Gastrocnemius medialis (tissue), 4 donors: ENCODE measurements at places on chromosomes 2 and 18. TPM values are rescaled to one million over a fixed set of nuclear protein-coding genes. Genes with fewer than 3 reads are reported as not detected.

GRCh38 chr2:149223472-149224095 is 106.8 kb upstream of the LYPD6 start:
- DNase-seq = no peak

GRCh38 chr18:65547046-65547445 is 203.8 kb upstream of the CDH7 start:
- DNase-seq = no peak

DNA sequence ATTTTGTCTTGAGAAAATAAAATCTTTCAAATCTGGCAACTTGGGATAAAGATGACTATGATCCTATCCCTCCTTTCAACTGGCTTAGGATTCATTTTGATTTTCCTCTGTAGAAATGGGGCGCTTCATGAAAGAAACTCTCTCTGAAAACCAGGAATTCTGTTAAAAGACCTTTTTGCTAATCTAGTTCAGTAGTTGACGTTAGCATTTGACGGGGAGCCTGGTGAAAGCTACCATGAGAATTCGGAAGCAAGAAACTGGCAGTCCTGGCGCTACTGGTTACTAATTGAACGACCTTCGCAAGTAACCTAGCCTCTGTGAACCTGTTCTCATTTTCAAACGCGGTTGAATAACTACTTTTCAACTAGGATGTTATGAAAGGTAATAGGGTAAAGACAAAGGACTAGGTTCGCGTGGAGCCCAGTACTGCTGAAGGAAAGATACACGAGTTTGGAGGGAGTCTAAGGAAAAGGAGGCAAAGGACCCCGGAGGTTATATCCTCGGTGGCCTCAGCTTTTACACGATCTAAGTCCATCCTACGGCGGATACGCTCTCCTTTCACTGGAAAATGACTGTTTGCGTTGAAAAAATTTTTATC is 604 bp upstream of the STK11IP start:
- no peak for DNase-seq

DNA sequence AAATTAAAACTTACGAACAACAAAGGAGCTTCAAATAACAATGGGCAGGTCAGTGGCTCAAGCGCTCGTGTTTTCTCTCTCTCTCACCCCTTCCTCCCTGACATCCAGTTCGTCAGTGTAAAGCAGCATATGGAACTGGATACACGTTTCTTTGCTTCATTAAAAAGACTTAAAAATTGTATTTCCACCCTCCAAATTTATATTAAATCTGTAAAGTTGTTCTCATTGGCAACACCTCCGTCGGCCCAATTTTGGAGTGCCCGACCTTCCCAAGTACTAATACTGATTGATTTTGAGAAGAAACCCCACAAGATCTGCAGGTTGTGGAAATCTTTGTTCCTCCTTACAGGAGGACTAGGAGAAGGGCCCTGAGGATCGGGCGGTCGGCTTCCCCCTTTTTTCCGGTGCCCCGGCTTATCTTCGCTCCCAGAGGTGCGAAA is 2.2 kb downstream of the TBR1 start:
- DNase-seq = no peak

DNA sequence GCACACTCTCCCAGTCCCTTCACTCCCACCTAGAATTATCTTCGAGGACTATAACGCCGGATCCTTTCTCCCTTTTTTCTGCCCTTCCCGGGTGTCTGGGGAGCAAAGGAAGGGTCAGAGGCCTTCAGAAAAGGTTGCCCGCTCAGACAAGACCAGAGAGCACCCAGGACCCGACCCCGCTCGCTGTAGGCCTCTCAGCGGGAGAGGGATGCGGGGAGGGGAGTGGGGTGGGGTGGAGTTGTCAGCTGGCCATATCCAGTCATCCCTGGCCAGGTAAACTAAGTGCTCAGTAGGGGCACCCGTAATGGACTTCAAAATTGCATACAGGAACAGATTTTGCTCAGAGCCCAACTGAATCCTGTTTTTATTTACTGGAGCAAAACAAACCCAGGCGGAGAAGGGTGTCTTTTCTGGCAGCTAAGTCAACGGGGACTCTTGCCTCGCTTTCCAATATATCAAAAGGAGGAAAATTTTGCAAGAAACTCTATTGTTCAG is 65.0 kb downstream of the NOL4 start:
- DNase-seq = no peak

DNA sequence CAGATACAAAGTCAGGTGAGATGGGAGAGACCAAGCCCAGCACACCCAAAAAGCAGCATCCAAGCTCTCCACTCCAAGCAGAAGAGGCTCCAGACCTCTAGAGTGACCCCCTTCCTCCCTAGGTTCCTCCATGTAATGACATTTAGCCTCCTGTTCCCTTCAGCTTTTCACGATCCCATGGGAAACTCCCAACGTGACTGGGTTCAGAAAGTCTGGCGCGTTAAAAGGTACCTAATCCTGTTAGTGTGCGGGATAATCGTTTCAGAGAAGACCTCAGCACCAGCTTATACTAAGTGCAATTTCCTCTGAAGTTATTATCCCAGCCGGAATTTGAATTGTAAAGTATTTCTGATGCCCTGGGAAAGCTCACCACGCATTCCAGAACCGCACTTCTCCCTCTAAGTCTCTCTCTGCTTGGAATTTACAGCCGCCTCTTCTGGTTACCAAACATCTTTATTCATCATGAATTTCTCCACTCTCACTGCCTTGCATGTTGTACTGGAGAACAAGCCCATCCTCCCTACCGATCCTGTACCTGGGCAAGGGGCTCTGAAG is 46.9 kb downstream of the CCBE1 start:
- DNase-seq = no peak

DNA sequence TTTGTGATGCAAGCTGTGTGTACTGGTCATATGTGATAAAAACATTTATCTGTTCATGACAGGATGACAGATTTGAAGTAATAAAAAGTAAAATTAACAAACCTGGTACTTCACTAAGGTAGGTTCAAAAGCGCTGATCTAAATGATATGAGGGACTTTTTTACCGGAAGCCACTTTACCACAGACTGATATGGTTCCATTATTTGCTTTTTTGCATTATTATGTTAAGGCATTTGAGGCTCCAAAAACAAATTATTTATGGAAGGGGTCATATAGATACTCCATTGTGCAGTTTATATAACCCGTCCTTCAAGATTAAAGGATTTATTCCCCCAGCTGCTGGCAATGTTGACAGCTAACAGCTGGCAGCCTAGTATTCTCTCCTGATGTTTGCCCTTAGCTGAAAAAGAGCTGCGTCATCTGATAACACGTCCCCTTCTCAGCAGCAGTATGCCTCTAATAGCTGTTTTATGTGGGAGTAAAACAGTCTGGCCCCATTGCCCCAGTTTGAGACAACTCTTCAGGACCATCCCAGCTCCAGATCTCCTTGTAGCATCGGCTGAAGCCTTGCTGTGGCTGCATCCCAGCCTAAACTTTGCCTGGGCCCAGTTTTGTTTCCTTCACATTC is 84.8 kb upstream of the XIRP2 start:
- DNase-seq = no peak

DNA sequence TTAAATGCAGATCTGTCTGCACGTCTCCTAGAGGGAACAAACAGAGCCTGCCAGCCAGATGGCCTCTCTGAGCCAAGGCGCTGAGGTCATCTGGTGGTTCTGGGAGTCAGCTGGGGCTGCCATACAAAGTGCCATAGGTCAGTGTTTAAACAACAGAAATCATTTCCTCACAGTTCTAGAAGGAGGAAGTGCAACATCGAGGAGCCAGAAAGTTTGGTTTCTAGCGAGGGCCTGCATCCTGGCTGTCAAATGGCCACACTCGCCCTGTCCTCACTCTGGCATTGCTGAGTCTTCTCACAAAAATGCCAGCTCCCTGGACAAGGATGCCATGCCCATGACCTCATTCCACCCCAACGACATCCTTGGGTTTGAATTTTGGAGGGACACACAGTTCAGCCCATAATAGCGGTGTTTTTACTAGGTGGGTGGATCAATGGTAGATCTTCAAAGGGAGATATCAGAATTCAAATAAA is 59.6 kb downstream of the MYT1L start:
- DNase-seq = peak; percentile 23

GRCh38 chr2:72998234-72998651 is 73.3 kb downstream of the SFXN5 start:
- no peak for DNase-seq

GRCh38 chr2:112881217-112881985 is 29.6 kb upstream of the IL37 start:
- DNase-seq = peak; percentile 13

- DNase-seq = no peak
These were observed 177.6 kb downstream of the BABAM2 start for GRCh38 chr2:28068088-28068487.

The PIK3C3 gene
- 21.7 TPM for total RNA-seq

The C2orf80 gene
- total RNA-seq = not detected

The LOXHD1 gene
- total RNA-seq = not detected

The HOXD4 gene
- 0.29 TPM for total RNA-seq

The ALK gene
- not detected for total RNA-seq

The PXDN gene
- 9.9 TPM for total RNA-seq
